ENCODE measurements at places on chromosomes 11 and 22. TPM values are rescaled to one million over a fixed set of nuclear protein-coding genes. Genes with fewer than 3 reads are reported as not detected.

CSTPP1 gene
- total RNA-seq = 10.0 TPM

KCNJ1 gene
- total RNA-seq = not detected

NAALADL1 gene
- 3.1 TPM for total RNA-seq

OR10A2 gene
- not detected for total RNA-seq

OR8B3 gene
- total RNA-seq = not detected

LPXN gene
- total RNA-seq = 3.1 TPM

IGSF22 gene
- total RNA-seq = 0.86 TPM

GGT5 gene
- 21.0 TPM for total RNA-seq

FAM180B gene
- total RNA-seq = not detected

APOA5 gene
- not detected for total RNA-seq

DRD2 gene
- total RNA-seq = not detected

DRD4 gene
- total RNA-seq = not detected

RFPL2 gene
- not detected for total RNA-seq

UBTFL1 gene
- not detected for total RNA-seq

BAIAP2L2 gene
- total RNA-seq = 0.24 TPM

CCDC73 gene
- not detected for total RNA-seq

- DNase-seq = no peak
Measured at GRCh38 chr11:10653946-10654810, 39.4 kb downstream of the IRAG1 start.

- no peak for DNase-seq
Measured at GRCh38 chr11:103544874-103545273, 435.6 kb downstream of the DYNC2H1 start.

- DNase-seq = no peak
Measured at GRCh38 chr22:22027955-22028354, 45.4 kb upstream of the TOP3B start.

GRCh38 chr22:48223488-48224190, 1461.2 kb downstream of the TBC1D22A start:
- no peak for DNase-seq

- no peak for DNase-seq
Measured at GRCh38 chr22:20204806-20205205, 54.0 kb upstream of the CCDC188 start.

DNA sequence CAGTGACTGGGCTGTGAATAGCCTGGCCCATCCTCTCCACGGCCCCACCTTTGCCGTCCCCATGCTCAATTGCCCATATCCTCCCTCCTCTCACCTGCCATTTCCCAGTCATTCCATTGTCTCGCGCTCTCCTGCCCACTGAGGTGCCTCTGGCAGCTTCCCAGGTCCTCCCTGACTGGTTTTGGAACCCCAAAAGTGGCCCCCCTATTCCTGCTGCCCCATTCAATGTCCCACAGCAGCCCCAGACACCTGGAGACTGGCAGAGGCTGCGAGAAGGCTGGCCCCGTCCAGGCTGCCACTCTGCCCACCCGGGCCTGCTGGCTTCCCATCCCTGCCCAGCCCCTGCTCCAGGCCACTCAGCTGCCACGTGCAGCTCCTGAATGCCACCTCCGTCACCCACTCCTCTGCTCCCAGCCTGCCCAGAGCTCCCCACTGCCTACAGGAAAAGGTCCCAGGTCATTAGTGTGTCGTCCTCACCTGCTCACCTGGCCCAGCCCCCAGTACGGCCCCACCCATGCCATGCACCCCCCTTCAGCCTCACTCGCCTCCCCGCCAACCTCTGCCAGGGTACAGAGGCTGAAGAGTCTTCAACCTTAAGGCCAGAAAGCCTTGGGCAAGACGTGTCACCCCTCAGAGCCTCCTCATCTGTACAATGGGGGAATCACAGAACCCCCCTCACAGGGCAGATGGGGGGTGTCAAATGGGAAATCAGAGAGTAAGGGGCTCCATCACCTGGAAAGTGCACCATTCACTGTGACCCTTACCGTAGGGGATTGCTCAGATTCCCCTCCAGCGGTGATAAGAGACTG, 37.5 kb downstream of the KCNJ4 start:
- DNase-seq = peak; percentile 8

GRCh38 chr11:10868352-10868751, 10.5 kb upstream of the ZBED5 start:
- DNase-seq = no peak

DNA sequence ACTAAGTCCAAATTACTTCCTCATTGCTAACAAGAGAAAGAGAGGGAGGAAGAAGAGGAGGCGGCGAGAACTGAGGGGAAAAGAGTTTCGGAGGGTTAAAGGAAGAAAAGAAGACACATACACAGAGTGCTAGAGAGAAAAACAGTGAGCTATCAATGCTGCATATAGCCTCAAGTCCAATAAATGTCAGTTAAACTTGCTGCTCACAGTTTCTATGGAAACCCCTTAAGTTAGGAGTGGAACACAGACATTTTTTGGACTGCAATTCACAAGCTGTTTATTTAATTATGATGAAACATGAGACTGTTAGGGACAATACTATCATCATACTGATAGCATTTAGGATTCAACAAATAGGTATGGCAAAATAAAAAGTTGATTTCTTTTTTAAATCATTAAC, 1320.4 kb downstream of the LRRC4C start:
- DNase-seq = no peak

GRCh38 chr22:19103880-19104821, 18.1 kb downstream of the DGCR2 start:
- no peak for DNase-seq

DNA sequence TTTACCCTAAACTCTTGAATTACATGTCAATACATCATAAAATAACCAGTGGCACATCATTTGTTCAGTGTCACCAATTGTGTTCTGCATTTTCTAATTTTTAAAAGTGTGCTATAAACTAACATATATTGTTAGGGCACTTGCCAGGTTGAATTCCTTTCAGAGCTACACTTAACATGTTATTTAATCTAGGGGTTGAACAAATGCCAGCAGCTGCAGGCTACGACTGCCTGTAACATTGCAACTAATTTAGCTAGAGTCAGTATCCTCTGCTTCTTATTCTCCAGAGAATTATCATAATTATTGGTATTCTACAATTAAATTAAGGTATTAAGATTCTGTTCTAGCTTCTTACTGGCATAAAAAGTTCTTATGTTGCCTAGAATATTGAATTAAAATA, 46.4 kb upstream of the ARHGAP42 start:
- no peak for DNase-seq

DNA sequence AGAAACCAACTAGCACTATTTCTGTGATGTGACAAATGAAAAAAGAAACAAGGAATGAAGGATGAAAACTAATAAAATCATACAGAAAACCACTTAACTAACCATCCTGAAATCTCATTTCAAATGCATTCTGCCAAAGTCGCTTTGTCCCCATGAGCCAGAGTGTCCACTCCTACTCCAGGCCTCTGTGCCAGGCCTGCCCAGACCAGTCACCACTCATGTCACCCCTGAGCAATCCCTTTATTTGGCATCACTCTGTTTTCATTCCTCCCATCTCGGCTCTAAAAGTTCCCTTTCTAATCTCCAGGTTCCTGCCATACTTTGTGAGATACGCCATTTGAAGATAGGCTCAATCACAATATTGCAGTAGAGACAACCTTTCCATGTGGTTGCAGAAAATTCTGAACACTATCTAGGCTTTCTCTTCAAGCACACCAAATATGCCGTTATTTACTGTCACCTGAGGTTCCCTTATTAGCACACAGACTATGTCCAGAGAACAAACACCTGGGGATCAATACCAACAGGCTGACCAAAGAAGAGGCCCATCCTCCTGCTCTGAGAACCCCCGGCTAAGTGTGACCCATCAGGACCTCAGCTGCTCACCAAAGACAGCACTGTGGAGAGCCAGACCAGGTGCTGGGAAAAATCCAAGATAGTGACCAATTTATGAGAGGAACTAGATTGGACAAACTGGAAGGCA, 202.4 kb downstream of the LARGE1 start:
- DNase-seq = peak; percentile 52

GRCh38 chr11:112320668-112321067, 60.0 kb upstream of the PLET1 start:
- DNase-seq = peak; percentile 83

DNA sequence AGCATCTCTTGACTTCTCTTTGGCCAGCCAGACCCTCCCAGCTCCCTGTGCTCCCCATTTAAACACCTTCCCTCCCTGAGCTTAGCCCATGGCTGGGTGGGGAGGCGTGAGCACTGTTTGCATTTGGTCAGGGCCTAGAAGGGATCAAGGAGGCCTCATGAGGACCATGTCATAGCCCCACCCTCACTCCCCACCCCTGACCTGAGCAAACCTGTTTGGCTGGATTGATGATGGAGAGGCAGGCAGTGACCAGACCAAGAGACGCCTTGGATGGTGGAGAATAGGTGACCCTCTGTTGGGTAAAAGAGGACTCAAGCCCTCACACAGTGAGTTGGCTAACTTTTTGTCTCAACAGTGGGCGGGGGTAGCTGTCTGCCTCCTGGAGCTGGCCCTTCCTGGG, 49.9 kb downstream of the ST3GAL4 start:
- peak; percentile 7 for DNase-seq

GRCh38 chr11:116686866-116687265, 85.9 kb downstream of the BUD13 start:
- DNase-seq = no peak

- DNase-seq = no peak
Measured at GRCh38 chr11:69647390-69647748, 6.4 kb downstream of the CCND1 start.

DNA sequence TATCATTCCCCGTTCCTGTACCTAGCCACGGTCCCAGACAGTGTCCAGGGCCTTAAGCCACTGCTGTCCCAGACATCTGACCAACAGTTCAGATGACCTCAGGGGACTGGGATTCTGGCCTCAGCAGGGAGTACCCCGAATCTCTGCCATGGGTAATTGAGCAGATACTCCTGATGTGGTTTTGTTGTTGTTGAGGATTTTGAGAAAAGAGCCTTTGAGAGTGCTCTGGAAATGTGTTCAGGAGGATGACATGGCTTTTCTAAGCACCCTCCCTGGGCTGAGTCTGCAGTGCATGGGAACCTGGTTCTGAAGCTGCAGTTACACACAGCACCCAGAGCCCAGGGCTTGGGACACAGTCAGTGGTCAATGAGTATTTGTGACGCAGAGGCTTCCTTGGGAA, 30.4 kb downstream of the ADAMTS15 start:
- DNase-seq = no peak

DNA sequence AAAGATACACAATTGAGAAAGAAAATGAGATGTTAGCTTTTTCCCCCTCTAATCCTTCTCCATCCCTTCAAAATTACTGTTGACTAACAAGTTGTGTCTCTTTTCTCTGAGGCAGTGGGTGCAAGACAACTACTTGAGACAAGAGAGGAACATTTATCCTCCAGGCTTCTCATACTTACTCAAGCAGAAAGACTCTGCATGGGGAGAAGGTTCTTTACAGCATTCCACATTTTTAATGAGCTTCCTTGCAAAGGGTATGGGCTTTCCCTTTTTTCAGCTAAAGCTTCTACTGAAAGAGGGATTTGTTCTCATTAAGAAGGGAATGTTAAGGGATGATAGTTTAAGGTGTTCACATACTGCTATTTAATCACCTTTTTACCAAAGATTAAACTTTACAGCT, 47.8 kb downstream of the PAX6 start:
- no peak for DNase-seq

- no peak for DNase-seq
Measured at GRCh38 chr22:28728621-28729313, 12.9 kb downstream of the CHEK2 start.

DNA sequence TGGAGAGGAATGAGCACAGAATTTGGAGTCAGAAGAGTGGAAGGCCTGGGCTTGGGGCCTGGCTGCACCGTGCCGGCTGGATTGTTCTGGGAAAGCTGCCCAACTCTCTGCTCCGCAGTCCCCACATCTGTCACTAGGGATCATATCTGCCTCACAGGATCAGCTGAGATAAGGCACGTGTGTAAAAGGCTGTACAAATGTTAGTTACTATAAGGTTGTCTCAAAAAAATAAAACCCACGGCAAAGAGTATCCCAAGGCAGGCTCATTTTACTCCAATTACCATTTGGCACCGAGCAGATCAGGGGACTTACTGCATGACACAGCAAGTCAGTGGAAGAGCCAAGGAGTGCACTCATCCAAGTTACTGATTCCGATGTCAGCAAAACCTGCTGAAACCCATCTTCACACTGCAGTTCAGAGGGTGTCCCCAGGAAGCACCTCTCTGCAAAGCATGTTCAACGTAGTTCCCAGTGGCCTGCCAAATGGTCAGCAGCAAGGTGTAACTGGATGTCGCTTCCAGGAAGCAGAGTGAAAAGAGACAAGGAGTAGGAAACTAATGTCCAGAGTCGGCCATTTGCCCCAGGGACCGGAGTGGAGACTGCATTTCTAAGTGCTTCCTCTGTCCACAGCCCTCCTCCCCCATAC, 18.1 kb upstream of the MRTFA start:
- peak; percentile 80 for DNase-seq

DNA sequence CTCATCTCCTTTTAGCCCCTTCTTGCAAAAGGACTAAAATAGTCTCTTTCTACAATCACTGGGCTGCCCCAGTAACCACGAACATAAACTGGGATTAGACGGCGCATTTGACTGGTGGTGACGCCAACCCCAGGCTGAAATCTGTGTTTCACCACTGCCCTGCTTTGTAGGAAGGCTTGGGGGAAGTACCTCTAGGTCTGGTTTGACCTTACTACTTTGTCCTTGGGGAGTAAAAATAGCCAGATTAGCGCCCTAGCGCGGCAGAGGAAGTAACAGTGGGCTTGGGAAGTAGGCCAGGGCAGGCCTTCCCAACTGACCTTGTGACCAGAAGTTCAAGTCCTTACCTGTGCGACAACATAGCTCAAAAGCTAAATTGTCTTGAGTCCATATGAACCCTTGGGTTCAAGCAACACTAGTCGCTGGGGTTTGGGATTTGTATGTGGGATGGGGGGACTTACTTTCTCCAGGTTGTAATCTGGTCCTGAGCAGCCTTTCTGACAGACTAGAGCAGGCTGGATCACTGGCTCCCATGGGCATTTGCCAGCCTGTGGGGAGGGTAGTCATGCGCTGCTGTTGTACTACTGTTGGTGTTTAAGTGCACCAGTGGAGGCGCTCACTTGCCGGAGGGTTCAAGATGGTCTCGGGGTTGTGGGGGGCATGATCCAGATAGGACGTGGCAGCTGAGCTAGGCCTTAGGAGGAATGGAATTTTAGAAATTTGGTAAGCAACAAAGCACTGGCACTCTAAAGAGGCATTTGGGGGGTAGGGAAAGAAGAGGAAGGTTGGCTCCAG, 953 bp upstream of the PACS1 start:
- peak; percentile 62 for DNase-seq

DNA sequence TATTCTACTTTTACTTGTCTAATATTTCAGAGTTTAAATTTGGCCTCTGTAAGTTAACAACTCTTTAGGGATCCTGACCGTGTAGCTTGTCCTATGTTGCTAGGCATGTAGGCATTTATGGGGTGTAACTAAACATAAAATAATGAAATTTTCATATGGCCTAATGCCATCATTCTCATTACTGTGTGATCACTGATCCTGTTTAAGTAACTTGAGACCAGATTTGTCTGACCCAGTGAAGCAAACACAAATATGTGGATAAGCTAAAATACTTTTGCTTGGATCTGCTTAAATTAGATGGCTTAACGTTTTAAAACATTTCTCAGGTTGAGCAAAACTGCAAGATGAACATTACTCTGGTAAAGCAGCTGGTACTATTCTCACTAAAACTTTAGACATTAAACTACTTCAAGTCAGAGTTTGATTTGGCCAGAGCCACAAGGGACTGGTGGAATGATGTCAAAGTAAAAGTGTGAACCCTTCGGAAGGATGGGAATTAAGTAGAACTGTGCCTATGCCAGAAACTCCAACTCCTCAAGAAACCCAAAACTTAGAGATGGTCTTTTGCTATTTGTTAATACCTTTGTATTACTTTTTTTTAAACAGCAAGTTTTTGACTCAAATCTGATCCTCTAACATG, 12.5 kb downstream of the QSER1 start:
- no peak for DNase-seq

All from Right ventricle myocardium superior (tissue), 1 donor.